ENCODE measurements at places on chromosomes 4 and X.

GRCh38 chrX:12026481-12026880, 111.8 kb upstream of the FRMPD4 start:
- DNase-seq, result no peak

DNA sequence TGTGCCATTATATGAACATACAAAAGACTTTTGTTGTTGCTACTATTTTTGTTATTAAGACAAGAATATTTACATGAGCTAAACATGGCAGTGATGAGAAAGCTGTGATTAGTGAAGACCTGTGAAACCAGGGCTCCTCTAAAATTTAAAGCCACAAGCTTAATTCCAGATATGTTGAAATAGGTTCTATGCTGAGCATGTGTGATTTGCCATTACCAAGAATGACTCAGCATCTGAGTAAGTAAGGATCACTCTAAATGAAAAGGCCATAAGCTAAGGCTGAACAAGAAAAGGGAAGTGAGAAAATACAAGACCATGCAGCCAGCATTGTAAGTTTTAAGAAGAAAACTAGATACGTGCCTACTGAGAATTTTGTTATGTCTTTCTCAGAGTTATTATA, 75.9 kb upstream of the CAMK2D start:
- no peak for DNase-seq

DNA sequence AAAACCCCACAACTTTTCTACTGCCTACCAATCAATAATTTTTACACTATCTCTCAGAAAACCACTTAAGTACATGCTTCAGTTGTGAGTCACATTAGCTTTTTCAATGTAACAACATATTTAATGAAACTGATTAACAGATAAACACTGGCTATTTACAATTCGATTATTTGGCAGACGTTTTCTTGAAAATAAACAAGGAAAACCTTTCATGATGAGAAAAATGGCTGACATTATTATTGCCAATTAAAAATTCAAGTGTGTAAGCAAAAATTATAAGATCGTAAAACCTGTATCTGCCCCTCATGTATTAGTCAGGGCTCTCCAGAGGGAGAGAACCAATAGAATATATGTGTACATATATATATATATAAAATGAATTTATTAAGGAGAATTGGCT, 1555.5 kb upstream of the IGFBP7 start:
- DNase-seq, result no peak

GRCh38 chr4:30943356-30943755, 223.2 kb downstream of the PCDH7 start:
- DNase-seq, result no peak

GRCh38 chr4:139985401-139985800, 168.6 kb downstream of the MAML3 start:
- DNase-seq, result no peak

DNA sequence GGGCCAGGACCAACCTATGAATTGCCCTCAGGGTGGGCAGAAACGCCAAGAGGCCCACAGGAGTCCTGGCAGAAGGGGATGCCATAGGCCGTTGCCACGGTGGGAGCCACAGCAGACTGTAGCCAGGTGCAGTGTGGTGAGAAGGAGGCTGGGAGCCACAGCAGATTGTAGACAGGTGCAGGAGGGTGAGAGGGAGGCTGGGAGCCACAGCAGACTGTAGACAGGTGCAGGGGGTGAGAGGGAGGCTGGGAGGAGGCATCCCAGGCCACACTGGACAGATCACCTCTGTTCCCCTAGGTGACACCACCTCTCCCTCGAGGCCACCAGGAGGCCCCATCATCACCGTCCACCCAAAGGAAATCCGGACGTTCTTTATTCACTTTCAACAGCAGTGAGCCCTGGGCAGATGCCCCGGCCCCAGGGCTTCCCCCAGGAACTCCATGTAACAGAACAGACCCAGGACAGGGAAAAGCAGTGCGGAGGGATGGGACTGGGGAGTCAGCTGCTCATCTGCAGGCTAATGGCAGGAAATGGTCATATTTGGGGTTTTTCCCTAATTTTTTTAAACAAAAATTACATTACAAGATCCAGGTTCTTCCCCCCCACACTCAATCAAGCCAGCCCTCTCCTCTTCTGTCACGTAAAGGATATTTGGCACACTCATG, 19.5 kb upstream of the MRFAP1 start:
- no peak for DNase-seq

DNA sequence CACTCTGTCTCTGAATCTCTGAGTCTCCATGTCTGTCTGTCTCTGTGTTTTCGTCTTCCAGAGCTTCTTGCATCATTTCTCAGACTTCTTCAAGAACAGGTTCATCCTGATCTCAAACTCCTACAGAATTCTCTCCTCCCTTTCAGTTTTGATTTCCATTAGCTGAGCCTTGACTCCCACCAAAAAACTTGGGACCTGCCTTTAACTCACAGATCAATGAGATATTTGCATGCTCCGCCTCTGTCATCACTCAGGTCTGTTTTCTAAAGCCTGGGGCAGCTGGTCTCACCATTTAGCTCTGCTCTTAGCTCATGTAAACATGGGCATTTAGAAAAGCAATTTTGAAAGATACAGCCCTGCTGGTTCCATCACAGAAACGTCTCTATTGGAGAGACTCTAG, 8.6 kb downstream of the DAPP1 start:
- no peak for DNase-seq
